ENCODE measurements at places on chromosomes 1 and 21. TPM values are rescaled to one million over a fixed set of nuclear protein-coding genes. Genes with fewer than 3 reads are reported as not detected.
A peak's percentile ranks its signal among the peaks of the same experiment; 100 is the strongest.

The RCSD1 gene
- total RNA-seq = 6.9 TPM

DNA sequence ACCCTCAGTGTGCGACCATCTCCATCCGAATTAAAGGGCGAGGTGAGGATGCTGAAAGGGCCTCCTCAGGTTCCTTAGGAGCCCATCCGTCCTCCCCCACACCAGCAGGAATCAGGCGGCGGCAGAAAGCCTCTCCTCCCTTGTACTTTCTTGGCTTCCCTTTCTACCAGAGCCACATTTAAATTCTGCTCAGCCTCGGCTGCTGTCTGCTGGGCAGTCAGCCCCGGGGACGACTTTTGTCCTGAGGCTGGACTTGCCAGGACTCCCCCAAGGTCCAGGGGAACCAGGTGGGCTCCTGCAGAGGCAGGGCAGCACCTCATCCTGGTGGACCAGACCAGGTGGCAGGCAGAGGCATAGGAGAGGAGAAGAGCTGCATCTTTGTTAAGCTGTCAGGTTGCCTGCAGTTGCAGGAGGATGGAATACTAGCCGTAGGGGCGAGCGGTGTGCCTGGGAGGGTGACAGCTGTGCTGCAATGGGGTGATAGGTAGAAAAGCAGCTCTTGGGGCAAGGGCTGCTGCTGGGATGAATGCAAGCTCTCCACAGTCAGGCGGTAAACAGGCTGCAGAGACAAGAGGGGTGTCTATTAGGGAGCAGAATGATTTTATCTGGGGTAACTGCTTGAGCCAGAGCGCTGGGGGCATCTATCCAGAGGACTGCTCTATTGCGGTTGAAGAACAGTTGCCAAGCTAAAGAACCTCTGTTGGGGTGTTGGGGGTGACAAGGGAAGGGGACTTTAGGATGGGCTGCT lies 46.2 kb upstream of the WASF2 start:
- no peak for DNase-seq

- DNase-seq = no peak
Measured at GRCh38 chr1:205037539-205037938, 5.5 kb upstream of the CNTN2 start.

GRCh38 chr1:59985911-59986515 lies 59.4 kb upstream of the CYP2J2 start:
- DNase-seq = no peak

- no peak for DNase-seq
Measured at GRCh38 chr1:177471244-177471643, 300.5 kb downstream of the BRINP2 start.

GRCh38 chr21:25637851-25638659 lies 1.0 kb upstream of the JAM2 start:
- DNase-seq = no peak

DNA sequence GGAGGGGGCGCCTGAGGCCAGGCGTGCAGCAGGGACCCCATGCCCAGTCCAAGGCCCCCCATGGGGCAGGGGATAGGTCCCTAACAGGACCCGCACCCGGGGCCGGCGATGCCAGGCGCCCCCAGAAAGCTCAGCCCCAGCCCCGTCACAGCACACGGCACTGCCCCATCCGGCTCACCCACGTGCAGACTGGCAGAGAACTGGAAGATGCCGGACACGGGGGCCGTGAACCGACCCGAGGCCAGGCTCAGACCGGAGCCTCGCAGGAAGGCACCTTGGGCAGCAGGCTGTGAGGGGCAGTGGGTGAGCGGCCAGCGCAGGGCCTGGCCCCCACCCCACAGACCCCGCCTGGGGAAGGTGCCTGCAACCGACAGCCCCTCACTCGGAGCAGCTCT lies 3.3 kb downstream of the C1QTNF12 start:
- no peak for DNase-seq

The VWA5B1 gene
- 0.16 TPM for total RNA-seq

DNA sequence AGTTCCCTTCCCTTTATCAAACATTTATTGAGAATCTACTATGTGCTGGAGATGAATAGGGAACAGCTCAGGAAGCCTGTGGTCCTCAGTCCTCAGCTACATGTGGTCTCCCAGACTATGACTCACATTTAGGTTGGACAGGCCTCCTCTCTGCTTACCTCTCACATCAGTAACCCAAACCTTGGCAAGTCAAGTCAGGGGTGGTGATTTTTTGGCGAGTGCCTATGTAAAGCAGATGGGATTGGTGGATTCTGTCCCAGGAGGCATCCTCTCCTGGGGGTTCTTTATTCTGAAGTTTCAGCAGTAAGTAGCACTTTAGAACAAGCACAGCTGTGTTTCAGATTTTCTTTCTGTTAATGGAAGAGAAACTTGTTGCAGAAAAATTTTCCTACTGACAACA lies 241.3 kb downstream of the PRDM2 start:
- no peak for DNase-seq

The SLC6A17 gene
- total RNA-seq = 13.9 TPM

GRCh38 chr1:182702826-182703524 lies 18.6 kb upstream of the RGS8 start:
- no peak for DNase-seq

The OLIG2 gene
- total RNA-seq = 23.9 TPM

DNA sequence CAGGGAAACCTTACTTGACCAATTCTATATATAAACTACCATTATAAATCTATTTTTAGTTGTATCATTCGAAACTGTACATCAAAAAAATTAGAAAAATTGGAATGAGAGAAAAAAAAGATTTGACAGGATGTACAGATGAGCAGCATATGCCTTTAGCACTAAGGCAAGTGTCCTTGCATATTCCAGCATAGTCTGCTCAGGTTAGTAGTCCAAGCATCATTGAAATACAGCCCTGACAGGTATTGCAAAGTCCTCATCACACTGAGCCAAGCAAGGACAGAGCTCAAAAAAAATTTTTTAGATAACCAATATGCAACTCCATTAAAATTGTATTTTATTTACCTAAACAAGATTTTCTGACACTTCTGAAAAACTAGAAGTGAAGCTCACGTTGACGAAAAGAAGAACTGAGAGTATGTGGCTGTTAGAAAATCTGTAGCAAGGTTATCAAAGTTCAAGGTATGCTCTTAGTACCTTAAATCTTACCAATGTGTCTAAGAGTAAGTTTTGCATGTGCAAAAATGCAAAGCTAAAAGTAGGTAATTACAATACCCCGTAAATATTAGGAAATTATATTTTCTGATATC lies 465.6 kb upstream of the ADGRL4 start:
- DNase-seq = no peak

- DNase-seq = no peak
Measured at GRCh38 chr1:59243978-59244377, 52.9 kb upstream of the FGGY start.

DNA sequence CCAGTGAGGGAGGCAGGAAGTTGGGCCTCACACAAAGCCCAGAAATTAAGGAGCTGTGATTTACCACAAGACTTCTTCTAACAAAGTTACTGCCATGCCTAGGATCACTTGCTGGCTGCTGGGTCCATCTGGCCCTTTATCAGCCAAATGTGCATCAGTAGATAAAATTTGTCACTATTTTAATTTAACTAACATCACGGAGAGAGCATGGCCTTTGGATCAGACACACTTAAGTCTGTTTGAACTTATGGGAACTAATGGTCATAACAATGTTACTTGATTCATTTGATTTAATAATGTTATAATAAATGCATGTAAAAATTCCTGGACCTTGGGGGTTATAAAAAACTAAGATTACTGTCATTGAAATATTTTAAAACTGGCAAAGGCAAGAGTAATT lies 67.2 kb upstream of the CCDC190 start:
- no peak for DNase-seq

- DNase-seq = no peak
Measured at GRCh38 chr1:87719658-87720057, 391.0 kb downstream of the LMO4 start.

- no peak for DNase-seq
Measured at GRCh38 chr1:22101199-22101598, 41.7 kb downstream of the WNT4 start.

The APCS gene
- not detected for total RNA-seq

DNA sequence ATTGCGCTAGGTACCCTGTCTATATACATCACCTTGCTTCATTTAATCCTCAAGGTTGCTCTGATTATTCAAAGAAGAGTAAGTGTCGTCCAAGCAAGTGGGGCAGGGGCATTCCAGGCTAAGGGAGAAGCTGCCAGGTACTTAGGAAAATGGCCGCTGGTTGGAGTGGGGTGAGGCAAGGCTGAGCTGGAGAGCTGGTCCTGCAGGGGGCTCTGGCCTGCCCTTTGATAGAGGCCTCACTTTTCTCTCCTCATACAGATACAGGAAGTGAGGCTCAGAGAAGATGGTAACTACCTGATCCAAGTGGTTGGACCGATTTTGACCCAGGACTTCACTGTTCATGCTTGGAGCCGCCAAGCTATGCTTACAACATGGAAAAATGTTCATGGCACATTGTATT lies 86.9 kb upstream of the ZBTB40 start:
- no peak for DNase-seq

DNA sequence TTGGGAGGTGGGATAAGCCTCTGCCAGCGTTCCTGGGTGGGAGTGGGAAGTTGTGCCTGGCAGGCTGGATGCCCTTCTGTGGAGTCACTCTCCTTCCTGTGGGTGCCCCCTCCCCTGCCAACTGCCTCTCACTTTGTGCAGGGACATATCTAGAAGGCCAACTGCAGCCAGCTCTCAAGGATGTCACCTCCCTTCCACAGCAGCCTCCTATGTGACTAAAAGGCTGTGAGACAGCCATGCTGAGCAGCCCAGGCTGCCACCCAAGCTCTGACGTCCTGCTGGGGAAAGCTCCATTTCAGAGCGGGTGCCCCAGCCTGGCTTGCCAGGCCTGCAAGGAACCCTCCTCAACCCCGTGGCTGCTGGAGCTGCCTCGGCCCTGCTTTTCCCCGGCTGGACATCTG lies 19.6 kb upstream of the SLC26A9 start:
- no peak for DNase-seq

The CR1L gene
- total RNA-seq = 0.16 TPM

DNA sequence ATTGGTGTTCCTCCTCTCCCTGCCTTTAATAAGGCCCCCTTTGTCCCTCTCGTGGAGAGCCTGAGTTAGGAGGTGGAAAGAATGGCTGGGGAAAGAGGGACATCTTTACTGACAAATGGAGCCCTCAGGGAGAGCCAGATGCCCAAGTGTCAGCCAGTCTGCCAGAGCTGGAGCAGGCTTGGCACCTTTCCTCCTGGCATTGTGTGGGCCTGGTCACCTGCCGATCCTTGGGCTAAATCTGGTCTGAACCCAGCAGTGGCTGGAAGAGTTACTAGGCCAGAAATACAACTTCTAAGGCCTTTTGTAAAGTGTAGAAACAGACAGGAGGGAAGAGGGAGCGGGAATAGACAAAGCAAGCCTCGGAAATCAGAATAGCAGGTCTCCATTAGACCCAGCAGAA lies 24.9 kb downstream of the VANGL1 start:
- DNase-seq = peak; percentile 5

GRCh38 chr1:199404191-199404590 lies 623.3 kb upstream of the NR5A2 start:
- DNase-seq = no peak

GRCh38 chr21:29005696-29006095 lies 13.0 kb upstream of the LTN1 start:
- DNase-seq = no peak

The CDC73 gene
- 48.7 TPM for total RNA-seq

The USH2A gene
- 1.1 TPM for total RNA-seq

- DNase-seq = no peak
Measured at GRCh38 chr1:68429233-68429808, 20.4 kb downstream of the RPE65 start.

DNA sequence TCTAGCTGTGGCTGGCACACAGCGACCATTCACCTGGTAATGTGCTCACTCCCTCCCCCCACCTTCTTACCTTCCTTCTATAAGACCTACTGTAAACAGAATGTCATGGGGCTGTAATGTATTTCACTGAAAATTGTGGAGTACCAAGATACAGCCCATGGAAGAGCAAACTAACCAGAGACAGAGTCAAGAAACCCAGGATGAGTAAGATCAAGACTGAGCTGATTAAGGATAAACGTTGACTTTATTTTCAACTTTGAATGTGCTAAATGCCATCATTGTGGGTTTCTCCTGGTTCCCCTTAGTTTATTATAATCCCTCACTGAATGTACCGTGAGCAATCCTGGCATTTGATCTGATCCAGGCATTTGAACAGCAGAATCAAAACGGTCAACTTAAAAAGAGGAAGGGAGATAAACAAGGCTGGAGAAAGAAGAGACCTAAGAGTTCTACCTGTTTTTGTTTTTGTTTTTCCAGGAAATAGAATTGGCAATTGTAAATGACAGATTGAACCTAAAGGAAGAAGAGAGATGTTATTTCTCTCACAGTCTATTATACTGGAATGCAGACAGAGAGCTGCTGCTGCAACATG lies 16.1 kb upstream of the ATP1B1 start:
- no peak for DNase-seq

DNA sequence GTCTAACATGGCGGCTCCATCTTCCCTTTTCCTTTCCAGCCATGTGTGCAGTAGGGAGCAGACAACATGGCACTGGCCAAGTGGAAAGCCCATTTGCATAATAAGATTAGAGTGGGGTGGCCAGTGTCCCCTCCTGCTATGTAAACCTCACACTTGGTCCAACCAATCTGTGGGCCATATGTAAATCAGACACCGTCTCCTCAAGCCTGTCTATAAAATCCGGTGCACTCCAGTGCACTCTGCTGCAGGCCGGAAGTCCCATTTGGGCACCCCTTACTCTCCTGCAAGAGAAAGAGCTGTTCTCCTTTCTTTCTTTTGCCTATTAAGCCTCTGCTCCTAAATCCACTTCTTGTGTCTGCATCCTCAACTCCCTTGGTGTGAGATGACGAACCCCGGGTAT lies 44.1 kb downstream of the OLFML3 start:
- no peak for DNase-seq

DNA sequence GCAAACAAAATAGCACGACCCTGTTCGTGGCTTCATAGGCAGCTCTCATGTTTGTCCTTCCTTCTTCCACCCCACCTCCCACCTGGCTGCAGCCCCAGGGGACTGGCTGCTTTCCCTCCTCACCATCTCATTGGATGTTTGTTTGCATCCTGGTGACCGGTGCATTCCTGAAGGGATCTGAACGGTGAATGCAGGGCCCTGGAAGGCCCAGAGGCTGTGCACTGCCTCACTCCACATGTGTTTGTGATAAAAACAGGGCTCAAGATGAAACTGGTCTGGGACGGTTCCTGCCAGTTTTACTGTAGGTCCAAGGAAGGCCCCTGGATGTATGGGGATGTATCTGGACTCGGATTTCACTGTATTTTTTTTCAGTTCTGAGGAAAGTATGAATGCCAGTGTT lies 42.8 kb downstream of the CNN3 start:
- no peak for DNase-seq

The PRELP gene
- total RNA-seq = 0.16 TPM

- no peak for DNase-seq
Measured at GRCh38 chr1:58722967-58723366, 23.1 kb upstream of the MYSM1 start.

The PIK3R3 gene
- 25.3 TPM for total RNA-seq

The SMG5 gene
- 31.2 TPM for total RNA-seq

DNA sequence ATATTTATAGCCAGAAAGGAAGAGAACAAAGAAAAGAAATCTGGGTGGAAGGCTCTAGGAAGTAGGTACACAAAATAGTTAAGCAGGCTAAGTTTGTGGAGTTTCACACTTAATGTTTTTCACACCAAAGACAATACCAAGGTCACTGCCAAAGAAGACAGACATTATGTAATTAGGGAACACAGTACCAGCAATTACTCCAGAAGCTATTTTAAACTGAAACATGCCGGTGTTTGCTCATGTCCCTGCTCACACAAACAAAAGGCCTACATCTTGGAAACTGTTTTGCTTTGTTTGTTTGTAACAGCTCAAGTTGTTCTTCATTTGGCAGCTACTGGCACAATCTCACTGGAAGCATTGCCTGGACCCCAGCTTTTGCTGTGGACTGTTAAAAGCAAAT lies 88.5 kb upstream of the DAB1 start:
- no peak for DNase-seq

The LRP8 gene
- total RNA-seq = 86.6 TPM

GRCh38 chr1:41348394-41348793 lies 12.8 kb upstream of the FOXO6 start:
- no peak for DNase-seq

Measured in occipital lobe (tissue), 3 donors.